Glomerular endothelial cell (primary cell): ENCODE measurements at places on chromosomes 7 and 10. TPM values are rescaled to one million over a fixed set of nuclear protein-coding genes. Genes with fewer than 3 reads are reported as not detected.
A peak's percentile ranks its signal among the peaks of the same experiment; 100 is the strongest.

Gene TMEM196
- not detected in 2 replicates for total RNA-seq

Gene CALN1
- not detected in 2 replicates for total RNA-seq

Gene NKX2-3
- not detected in 2 replicates for total RNA-seq

Gene LYZL1
- total RNA-seq = not detected in 2 replicates

Gene VAX1
- total RNA-seq = not detected in 2 replicates

Gene C10orf53
- total RNA-seq = not detected in 2 replicates

Gene WNT2
- total RNA-seq = not detected in 2 replicates

GRCh38 chr10:118193642-118194041 is 146.9 kb upstream of the RAB11FIP2 start:
- no peak for DNase-seq

DNA sequence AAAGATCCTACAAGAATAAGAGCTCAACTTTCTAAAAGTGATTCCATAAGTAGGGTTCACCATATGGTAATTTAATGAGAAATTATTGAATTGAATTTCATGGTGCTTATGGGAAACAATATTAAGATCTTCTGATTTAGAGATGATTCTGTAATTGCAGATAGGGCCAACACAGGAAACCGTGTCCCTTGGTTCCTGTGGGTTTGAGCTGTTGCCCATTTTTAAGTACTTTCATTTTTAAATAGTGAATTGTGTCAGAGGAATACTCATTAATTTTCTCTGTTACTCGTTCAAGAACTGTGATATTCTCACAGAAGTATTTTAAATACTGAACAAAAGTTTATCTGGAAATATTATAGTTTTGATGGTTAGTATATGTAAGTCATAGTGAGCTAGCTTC is 129.2 kb downstream of the SRI start:
- DNase-seq = no peak

GRCh38 chr7:144454-144826 is 47.9 kb upstream of the FAM20C start:
- DNase-seq = no peak

- peak; percentile 31 for DNase-seq
These were observed 3.2 kb upstream of the LAT2 start for GRCh38 chr7:74206589-74207120.

DNA sequence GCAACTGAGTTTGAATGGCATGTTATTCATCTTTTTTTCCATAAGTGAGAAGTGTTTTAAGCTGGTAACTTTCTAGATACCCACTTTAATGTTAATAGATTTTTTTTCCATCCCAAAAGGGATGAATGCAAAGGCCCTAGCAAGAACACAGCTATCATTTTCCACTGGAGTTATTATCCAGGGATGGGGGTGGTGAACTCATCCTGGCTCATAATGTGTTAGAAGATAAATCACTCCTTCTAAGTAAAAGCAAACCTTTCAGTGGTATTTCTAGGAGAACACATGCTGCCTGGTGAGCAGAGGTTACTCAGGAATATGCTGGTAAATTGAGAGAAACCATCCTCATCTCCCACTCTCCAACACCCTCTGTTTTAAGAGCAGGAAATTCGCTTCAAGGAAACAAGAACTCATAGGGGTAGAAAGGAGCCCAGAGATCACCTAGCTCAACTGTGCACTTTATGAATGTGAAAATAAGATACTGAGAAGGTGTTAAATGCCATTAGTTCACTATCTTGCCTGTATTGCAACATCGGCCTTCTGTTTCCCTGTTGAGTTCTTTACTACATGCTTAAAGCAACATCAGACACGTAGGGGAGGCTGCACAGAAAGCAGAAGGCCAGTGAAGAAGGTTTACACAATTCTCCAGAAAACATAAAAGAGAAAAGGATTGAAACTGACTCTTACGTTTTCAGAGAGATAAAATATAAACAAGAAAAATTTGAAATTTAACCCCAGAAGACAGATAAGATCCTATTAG is 264.0 kb upstream of the PRKCQ start:
- DNase-seq = no peak

- DNase-seq = no peak
These were observed 373.0 kb upstream of the SMIM30 start for GRCh38 chr7:113491305-113491704.

GRCh38 chr10:12416344-12417050 is 67.2 kb downstream of the CAMK1D start:
- no peak for DNase-seq

- no peak for DNase-seq
These were observed 73.3 kb downstream of the THSD7A start for GRCh38 chr7:11758627-11759111.

- no peak for DNase-seq
These were observed 240.0 kb downstream of the TEX36 start for GRCh38 chr10:125442856-125443540.

- DNase-seq = no peak
These were observed 882 bp upstream of the CHCHD1 start for GRCh38 chr10:73780966-73781365.

GRCh38 chr7:152956006-152956405 is 196.5 kb downstream of the ACTR3B start:
- DNase-seq = no peak

GRCh38 chr7:150854066-150855000 is 2.0 kb downstream of the AOC1 start:
- no peak for DNase-seq
